ENCODE measurements at places on chromosomes 11 and 22.

- no peak for DNase-seq
Observed at GRCh38 chr11:134503596-134503995, 91.6 kb upstream of the B3GAT1 start.

DNA sequence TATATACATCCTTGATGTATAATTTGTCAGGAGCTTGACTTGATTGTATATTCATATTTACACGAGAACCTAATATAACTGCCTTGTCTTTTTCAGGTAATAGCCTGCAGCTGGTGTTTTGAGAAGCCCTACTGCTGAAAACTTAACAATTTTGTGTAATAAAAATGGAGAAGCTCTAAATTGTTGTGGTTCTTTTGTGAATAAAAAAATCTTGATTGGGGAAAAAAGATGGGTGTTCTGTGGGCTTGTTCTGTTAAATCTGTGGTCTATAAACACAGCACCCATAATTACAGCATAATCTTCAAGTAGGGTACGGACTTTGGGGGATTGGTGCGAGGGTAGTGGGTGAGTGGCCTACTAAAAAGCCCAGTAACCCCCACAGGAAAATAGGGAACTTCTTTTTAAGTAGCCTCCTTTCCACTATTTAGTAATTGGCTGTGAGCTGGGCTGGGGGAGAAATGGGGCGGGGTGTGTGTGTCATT, 7.5 kb downstream of the MALAT1 start:
- DNase-seq = no peak

GRCh38 chr11:7600205-7600775, 73.0 kb downstream of the CYB5R2 start:
- DNase-seq = no peak

GRCh38 chr22:41531715-41532477, 12.4 kb downstream of the POLR3H start:
- no peak for DNase-seq

DNA sequence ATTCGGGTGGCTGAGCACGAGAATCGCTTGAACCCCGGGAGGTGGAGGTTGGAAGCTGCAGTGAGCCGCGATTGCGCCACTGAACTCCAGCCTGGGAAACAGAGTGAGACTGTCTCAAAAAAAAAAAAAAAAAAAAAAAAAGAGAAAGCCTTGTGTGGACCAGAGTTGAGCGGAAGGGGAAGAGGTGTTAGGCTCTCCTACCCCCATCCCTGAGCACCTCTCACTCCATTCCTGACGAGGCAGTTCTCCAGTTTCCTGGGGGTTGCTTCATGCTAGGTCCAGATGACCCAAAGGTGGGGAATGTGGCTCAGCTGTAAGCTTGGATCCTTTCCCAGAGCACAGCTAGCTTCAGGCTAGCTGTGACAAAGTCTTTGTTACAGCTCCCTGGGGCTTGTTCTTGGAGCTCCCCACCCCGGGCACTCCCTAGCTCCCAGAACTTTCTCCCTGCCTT, 8.8 kb upstream of the DNAL4 start:
- no peak for DNase-seq

GRCh38 chr11:81717695-81718094, 1016.0 kb downstream of the FAM181B start:
- DNase-seq = no peak

GRCh38 chr11:12086271-12087074, 23.9 kb upstream of the MICAL2 start:
- DNase-seq = no peak

DNA sequence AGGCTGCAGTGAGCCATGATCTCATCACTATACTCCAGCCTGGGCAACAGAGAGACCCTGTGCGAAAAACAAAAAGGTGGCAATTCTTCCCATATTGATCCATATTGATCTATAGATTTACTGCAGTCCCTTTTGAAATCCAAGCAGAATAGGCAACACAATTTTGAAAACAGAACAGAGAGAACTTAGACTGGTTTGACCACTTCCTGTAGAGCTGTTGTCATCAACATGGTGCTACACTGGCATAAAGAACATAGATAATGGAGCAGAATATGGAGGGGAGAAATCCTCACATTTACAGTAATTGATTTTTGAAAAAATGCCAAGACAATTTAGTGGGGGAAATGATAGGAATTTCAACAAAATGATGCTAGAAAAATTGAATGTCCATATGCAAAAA, 34.1 kb downstream of the GRK3 start:
- DNase-seq = no peak

DNA sequence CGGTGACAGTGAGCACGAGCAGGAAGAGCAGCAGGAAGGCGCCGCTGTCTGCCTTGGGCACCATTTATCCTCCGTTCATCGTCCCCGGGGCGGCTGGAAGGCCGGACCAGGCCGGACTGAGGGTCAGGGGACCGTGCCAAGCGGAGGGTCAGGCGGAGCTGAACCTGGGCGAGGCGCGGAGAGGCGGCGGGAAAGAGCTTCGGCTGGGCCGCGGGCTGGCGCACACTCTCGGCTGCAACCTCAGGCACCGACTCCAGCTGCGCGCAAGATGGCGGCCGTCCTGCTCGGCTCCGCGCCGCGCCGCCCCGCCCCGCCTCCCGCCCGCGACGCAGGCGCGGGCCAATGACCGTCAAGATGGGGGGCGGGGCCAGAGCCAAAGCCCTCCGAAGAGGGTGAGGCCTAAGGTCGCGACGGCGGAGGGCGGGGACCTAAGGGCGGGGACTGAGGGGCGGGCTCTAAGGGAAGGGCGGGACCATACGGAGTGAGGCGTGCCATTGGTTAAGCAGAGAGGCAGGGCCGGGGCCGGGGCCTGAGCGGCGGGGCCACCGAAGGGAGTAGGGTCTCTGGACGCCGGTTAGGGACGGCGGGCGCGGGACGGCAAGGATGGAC, at the start of gene DGCR2:
Gene DGCR2 (minus strand): TSS at position 270 of the 609 bp plus-strand sequence. CDS start 206 bp downstream, at position 64.
- DNase-seq = peak; percentile 81

- DNase-seq = no peak
Observed at GRCh38 chr11:112279901-112280267, 19.2 kb upstream of the PLET1 start.

DNA sequence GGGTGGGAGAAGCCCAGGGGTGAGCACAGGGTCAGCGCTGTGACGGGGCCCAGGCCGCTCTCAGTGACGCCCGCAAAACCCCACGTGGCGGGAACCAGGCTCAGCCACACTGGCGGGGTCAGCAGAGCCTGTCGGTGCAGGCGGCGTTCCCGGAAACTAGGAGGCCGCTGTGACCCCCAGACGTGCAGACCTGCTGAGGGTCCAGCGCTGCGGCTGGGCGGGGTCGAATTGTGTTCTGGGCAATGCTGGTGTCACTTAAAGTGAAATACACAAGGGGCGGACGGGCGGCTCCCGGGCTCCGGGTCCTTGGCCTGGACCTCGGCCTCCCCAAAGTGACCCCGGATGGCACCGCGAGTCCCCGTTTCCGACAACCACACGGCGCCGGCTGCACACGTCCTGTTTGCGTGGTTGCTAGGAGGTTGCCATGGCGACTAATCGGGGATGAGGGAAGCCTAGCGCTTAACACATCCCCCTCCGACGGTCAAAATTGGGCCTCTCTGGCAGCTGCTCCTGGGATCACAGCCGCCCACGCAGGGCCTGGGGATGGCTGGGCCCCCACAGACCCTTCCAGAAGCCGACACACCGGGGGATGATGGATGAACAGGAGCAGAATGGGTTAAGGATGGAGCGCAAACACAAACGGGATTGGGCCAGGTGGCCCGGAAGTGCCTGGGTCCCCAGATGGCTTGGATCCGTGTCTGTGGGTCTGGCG, 81.7 kb upstream of the PRR5 start:
- DNase-seq = peak; percentile 53

- DNase-seq = no peak
Observed at GRCh38 chr11:2571598-2572281, 126.9 kb downstream of the KCNQ1 start.

DNA sequence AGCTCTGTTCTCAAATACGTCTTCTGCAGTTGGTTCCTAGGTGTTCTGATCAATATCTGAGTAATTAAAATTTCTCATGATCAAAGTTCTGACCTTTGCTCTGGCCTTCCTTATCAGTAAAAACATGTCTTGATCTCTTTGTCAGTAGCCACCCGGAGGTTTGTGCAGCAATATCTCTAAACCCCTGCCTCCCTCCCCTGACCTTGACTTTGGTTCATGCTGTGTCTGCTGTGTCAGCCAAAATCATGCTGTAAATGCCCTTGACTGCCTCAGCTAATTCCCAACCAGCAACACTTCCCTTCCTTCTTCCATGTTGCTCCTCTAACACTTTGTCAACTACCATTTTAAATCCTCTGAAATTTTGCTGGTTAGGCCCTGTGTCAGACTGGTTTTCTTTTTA, 424.7 kb downstream of the FAM181B start:
- DNase-seq = no peak

DNA sequence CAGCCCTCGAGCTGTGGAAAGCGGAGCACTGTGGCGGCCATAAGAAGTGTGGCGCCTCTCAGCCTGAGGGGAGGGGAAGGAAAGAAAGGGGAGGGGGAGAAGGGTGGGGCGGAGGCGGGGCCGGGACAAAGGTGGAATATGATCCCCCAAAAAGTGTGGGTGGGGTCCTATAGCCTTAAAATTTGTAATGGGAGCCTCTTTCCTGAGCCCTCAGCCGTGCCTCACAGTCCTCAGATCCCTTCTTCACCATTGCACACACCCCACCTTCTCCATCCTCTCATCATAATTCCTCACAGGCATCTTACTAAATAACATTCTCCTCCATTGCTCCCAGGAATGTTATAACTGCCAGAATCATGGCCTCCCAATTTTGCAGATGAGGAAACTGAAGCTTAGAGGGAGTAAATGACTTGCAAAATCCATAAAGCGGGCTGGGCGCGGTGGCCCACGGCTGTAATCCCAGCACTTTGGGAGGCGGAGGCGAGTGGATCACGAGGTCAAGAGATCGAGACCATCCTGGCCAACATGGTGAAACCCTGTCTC, 600 bp upstream of the RAB6A start:
- no peak for DNase-seq

GRCh38 chr11:1565904-1566247, 6.2 kb downstream of the DUSP8 start:
- DNase-seq = no peak

DNA sequence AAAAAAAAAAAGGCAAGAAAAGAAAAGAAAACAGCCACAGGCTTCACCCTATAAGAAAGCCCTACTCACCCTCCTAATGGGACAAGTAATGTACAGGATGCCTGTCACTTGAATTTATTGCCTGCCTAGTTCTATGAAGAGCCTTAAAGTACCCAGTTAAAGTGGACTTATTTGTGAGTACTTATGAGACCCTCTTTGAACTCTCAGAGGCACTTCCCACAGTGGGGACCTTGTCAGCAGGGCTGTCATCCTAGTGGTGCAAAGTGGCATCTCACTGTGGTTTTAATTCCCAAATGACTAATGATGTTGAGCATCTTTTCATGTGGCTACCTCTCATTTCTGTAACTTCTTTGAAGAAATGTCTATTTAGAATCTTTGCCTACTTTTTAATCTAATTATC, 41.8 kb upstream of the BARX2 start:
- DNase-seq = no peak

DNA sequence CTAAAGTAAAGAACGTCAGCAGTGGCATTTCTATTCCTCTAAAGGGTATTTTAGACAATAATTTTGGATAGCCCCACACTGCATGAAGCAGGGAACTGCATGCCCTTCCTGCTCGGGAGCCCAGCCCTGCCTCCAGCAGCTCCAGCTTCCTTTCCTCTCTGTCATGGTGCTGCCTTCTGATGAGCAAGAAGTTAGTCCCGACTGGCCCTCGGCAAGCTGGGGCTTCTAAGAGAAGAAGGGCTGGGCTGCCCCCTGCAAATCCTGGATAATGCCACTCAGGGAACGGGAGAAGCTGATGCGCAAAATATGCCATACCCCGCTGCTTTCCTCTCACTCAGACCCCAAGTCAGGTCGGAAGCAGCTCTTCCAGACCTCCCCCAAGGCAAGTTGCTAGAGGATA, 296.4 kb downstream of the ETS1 start:
- no peak for DNase-seq

- no peak for DNase-seq
Observed at GRCh38 chr11:10109806-10110205, 184.2 kb downstream of the SBF2 start.

DNA sequence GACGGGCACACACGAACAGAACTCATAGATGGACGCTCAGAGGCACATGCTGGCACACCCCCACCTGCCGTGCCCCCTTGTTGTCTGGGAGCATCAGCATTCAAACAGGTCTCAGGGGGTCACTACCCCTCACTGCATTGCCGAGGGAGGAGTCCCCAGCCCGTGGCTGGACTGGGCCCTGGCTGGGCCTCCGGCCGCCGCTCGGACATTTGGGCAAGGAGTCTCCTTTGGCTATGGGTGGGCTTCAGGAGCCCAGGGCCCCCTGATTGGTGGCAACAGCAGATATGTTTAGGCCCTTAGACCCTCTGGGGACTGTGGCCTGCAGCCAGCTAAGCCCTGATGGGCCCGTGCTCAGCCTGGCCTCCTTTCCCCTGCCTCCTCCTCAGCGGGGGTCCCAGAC, 41.9 kb downstream of the FLRT1 start:
- DNase-seq = no peak

DNA sequence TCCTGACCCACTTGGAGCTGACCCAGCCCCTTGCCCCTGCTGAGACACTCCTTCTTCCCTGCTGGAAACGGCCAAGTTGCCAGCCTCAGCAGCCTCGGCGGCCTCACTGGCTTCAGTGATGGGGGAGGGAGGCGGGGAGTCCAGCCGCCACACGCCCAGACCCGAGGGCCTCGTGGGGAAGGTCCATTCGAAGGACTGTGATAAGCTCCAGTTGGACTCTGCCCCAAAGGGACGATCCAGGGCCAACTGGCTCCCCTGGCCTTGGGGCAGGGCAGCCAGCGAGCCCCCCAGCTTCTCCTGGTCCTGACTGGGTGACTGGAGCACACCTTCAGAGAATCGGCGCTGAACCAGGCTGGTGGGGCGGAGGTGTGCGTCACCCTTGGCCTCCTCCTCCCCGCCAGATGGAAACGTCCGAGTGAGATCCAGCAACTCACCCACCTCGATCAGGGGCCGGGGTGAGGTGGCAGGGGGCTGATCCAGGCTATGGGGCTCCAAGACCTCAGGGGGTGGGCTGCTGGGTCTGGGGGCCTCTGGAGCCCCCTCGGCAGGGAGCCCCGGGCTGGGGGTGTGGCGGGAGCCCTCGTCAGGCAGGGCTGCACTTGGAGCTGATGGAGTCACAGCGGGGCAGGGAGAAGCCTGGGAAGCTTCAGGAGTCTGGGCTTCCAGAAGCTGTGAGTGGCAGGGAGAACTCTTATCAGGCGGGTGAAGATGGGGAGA, 11.5 kb downstream of the TNKS1BP1 start:
- no peak for DNase-seq

GRCh38 chr11:69920345-69921127, 101.3 kb upstream of the FGF3 start:
- no peak for DNase-seq
